ENCODE measurements at places on chromosomes 1 and 21. TPM values are rescaled to one million over a fixed set of nuclear protein-coding genes. Genes with fewer than 3 reads are reported as not detected.

- no peak for DNase-seq
These were observed 38.3 kb upstream of the GBP5 start for GRCh38 chr1:89310976-89311375.

- no peak for DNase-seq
These were observed 79.0 kb downstream of the SYT2 start for GRCh38 chr1:202631076-202631923.

The TTF2 gene
- 2.9 TPM for total RNA-seq

GRCh38 chr21:27513016-27513415 lies 546.1 kb upstream of the ADAMTS5 start:
- no peak for DNase-seq

The LCA5L gene
- total RNA-seq, result 1.4 TPM

- no peak for DNase-seq
These were observed 138.4 kb upstream of the DSCAM start for GRCh38 chr21:40985370-40985769.

DNA sequence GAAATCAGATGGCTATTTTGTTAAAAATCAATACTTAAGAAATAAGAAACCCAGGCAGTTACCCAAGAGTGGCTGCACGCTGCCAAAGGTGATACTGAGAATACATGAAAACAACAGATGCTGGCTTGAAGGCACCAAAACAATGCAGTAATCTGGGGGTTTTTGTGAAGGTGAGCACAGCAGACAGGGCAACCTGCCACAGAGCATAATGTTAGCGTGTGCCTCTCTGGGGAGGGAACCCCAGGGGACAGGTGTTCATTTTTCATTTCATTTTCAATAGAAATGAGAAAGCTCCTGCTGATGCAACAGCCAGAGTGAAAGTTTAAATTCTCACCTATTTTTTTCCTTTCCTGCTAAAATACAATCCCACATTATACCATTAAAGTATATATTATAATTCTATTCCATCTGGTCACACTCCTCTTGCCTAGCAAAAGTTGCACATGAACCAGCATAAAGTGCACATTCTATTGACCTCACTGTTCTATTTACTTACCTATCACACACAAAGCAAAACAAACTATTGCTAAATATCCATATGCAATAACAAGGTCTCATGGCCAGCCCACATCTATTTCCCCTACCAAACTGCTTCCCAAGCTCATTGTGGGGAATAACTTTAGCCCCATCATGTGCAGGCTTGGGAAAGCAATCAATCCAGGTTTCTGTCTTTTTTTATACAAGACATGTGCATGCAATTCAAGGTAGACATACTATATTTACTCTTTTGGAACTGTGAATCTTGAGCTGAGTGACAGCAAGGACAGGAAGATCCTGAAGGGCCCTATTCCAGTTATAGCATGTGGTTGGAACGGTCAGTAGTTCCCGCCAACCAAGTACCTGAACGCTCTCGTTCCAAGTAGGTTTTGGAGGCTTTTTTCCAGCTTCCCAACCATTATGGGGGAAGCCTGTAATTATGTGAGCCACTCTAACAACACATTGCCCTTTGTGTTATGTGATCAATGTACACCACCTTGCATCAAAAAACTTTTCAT lies 173.6 kb downstream of the RERE start:
- DNase-seq, result no peak

The PLA2G5 gene
- not detected for total RNA-seq

GRCh38 chr1:38563942-38564735 lies 295.4 kb downstream of the RRAGC start:
- no peak for DNase-seq

The SPATA46 gene
- total RNA-seq, result not detected

The LAX1 gene
- total RNA-seq, result not detected

- DNase-seq, result no peak
These were observed 60.5 kb downstream of the RABGAP1L start for GRCh38 chr1:174219606-174220370.

The SPAG17 gene
- total RNA-seq, result 0.45 TPM

The GOLT1A gene
- total RNA-seq, result not detected

DNA sequence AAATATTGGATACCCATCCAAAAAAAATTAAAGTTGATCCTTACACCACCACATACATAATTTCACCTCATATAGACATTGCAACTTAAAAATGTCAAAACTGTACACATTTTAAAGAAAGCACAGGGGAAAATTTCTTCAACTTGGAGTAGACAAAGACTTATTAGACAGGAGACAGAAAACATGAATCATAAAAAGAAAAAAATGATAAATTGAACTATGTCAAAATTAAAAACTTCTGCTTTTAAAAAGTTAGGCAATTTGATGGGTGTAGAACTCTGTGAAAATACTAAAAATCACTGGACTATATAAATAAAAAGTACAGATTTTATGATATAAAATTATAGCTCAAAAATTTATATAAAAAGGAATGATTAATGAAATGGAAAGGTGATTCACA lies 4.4 kb upstream of the OR10K1 start:
- no peak for DNase-seq

The PEAR1 gene
- not detected for total RNA-seq

DNA sequence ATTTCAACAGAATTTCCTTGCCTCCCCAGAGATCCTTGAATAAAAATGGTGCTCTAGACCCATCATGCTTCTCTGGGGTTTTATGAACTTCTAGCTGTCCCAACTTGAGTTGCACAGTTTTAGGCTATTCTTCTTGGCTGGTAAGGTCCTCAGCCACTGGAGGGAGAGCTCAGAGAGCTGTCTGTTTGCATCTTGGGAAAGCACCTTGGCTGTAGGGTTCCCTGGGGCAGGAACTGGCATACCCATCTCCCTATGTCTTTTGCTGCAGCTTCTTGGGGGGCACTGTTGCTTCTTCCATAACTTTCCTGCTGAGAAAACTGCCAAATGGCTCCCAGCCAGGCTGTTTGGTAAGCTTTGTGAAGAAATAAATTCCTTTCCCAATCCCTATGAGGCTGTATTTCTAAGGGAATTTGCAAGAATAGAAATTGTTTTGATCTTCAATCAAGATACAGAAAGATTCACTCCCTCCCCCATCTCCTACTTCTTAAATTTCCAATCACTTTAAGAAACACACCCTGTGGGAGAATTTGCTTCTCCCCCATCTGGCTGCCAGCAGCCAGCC lies 8.2 kb upstream of the FMOD start:
- no peak for DNase-seq

GRCh38 chr21:38777015-38777414 lies 28.7 kb upstream of the ETS2 start:
- DNase-seq, result no peak

DNA sequence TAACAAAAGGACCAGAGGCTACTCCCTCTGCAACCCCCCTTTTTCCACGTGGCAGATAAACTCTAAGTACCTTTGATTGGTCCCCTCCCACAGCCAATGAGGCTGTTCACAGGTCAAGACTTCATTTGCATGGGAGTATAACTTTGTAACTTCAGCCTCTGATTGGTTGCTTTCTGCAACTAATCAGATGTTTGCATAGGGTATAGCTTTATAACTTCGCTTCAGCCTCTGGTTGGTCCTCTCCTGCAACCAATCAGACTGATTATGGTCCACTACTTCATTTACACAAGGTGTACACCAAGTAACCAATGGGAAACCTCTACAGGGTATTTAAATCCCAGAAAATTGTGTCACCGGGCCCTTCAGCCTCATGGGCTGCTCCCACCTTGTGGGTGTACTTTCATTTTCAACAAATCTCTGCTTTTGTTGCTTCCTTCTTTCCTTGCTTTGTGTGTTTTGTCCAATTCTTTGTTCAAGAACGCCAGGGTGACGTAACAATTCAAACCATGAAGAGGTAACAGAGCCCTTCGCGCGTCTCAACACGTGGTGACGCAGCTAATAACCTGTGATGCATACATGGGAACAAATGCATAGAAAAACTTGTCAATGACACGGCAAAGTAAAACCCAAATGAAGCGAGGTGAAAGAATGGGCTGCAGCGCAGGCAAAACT lies 47.2 kb downstream of the VPS26C start:
- DNase-seq, result no peak

The KCNA3 gene
- total RNA-seq, result not detected

- no peak for DNase-seq
These were observed 13.1 kb upstream of the TMEM61 start for GRCh38 chr1:54967372-54967771.

- no peak for DNase-seq
These were observed 62.8 kb downstream of the PKN2 start for GRCh38 chr1:88746916-88747315.

DNA sequence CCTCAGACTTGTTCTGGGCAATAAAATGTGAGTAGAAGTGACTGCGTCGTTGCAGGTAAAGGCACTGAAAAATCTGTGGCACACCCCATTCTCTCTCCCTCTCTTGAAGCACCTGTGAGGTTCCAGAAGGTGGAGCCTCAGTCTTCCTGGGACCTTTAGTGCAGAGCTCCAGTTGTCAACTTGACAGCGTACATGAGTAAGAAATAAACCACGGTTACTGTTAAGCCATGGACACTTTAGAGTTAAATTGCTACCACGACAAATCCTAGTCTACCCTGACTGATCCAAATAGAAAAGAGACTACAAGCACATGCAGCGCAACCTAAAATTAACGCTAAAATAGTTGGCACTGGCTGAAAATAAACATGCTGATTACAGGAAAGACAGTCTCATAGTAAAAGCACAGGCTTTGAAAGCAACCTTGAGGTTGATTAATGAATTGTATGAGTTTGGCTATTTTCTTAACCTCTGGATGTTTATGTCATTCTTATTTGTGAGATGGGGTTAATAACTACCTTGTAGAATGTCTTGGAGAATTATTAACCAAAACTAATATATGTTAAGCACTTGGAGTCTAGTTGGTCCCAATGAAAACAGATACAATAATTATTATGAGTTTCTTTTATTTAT lies 93.0 kb upstream of the PLPPR4 start:
- no peak for DNase-seq

- peak; percentile 74 for DNase-seq
These were observed at the start of gene GBP2 for GRCh38 chr1:89125913-89126580. GBP2 (minus strand) TSS chr1:89126114; CDS start chr1:89121966, 4,148 bp downstream.

The NOTCH2NLA gene
- 12.8 TPM for total RNA-seq

- DNase-seq, result no peak
These were observed 75.6 kb downstream of the SYT6 start for GRCh38 chr1:114078116-114078515.

The KCNT2 gene
- 0.18 TPM for total RNA-seq

DNA sequence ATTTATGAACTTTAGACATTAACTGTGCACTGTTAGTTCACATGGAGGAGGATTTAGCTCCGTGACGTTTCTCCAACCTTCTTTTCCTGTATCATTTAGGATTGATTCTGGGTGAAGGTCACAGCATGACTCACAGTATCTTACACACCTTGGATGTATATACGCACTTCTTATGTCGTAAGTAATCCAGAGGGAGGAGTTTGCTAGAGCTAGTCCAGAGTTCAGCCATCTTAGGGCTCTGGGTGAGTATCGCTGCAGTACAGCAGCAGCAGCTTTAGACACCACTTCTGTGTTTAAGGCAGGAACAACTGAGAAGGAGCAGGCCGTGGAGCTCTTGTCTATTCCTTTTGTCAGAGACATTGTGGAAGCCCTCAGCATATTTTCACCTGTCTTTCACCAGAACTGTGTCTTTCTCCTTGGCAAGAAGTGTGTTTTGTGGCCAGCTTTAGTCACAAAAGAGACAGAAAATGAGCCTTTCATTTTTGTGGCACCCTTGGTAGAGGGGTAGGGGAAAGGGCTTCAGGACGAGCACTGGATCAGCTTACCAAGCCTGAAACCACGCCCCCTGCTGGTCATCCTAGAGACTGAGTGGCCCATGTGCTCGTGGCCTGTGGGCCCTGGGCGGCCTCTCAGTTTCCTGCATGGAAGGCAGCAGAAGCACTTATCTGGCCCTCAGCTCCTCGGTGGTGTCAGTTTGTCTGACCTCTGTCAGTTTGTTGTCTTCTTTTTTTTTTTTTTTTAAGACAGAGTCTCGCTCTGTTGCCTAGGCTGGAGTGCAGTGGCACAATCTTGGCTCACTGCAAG lies 64.0 kb downstream of the ADARB1 start:
- peak; percentile 68 for DNase-seq

GRCh38 chr21:28069450-28069923 lies 923.2 kb downstream of the LTN1 start:
- no peak for DNase-seq

DNA sequence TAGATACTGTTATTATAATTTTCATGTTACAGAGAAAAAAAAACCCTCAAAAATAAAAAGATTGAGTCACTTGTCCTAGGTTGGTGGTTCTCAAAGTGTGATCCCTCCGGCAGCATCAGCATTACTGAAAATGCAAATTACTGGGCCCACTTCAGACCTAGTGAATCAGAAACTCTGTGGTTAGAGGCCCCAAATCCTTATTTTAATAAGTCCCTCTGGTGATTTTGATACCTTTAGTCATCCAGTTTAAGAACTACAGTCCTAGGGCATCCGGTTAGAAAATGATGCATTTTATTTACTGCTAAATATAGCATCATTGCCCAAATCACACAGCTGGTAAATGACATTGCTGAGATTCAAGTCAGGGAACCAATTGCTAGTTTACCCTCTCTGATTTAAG lies 203.7 kb upstream of the RUNX1 start:
- DNase-seq, result peak; percentile 38

The CELA2A gene
- not detected for total RNA-seq

GRCh38 chr1:173015629-173016028 lies 35.1 kb downstream of the TNFSF18 start:
- no peak for DNase-seq

GRCh38 chr1:230772457-230773395 lies 25.5 kb downstream of the CAPN9 start:
- DNase-seq, result peak; percentile 43

DNA sequence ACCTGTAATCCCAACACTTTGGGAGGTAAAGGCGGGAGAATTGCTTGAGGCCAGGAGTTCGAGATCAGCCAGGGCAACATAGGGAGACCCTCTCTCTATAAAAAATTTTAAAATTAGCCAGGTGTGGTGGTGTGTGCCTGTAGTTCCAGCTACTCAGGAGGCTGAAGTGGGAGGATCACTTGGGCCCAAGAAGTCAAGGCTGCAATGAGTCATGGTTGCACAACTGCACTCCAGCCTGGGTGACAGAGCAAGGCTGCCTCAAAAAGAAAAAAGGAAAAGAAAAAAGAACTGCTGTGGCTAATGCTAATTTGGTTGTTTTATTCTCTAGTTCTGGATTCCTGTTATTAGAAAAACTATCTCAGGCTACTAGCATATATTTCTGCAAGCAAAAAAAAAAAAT lies 29.8 kb downstream of the DBT start:
- no peak for DNase-seq

- DNase-seq, result no peak
These were observed 251.2 kb downstream of the TRABD2B start for GRCh38 chr1:47745715-47746609.

The SRGAP2C gene
- 10.4 TPM for total RNA-seq

The LRIF1 gene
- total RNA-seq, result 0.15 TPM

GRCh38 chr1:241330619-241331327 lies 26.2 kb downstream of the RGS7 start:
- no peak for DNase-seq

GRCh38 chr1:201181726-201182125 lies 8.9 kb upstream of the IGFN1 start:
- DNase-seq, result no peak

DNA sequence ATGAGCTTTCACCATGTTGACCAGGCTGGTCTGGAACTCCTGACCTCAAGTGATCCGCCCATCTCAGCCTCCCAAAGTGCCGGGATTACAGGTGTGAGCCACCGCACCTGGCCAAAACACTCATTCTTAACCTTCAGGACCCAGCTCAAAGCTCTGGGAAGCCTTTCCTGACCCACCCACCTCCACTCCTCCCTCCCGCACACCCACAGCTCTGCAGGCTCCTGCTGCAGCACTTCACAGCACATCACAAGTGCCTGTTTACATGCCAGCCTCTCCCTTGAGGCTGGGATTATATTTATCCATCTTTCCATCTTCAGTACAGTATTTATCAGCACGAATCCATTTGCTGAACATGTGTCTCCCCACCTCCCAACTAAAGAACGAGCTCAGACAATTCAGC lies 14.9 kb downstream of the SLC9A1 start:
- no peak for DNase-seq

GRCh38 chr21:44418108-44418875 lies 37.0 kb upstream of the LRRC3 start:
- no peak for DNase-seq
